T-helper 22 cell (primary cell): ENCODE measurements at places on chromosomes 4 and X.

- no peak for DNase-seq
Measured at GRCh38 chr4:154186888-154187287, 304.7 kb downstream of the DCHS2 start.

GRCh38 chr4:128227991-128228571, 59.5 kb downstream of the PGRMC2 start:
- no peak for DNase-seq

GRCh38 chr4:183838987-183839712, 66.0 kb upstream of the STOX2 start:
- DNase-seq: no peak

DNA sequence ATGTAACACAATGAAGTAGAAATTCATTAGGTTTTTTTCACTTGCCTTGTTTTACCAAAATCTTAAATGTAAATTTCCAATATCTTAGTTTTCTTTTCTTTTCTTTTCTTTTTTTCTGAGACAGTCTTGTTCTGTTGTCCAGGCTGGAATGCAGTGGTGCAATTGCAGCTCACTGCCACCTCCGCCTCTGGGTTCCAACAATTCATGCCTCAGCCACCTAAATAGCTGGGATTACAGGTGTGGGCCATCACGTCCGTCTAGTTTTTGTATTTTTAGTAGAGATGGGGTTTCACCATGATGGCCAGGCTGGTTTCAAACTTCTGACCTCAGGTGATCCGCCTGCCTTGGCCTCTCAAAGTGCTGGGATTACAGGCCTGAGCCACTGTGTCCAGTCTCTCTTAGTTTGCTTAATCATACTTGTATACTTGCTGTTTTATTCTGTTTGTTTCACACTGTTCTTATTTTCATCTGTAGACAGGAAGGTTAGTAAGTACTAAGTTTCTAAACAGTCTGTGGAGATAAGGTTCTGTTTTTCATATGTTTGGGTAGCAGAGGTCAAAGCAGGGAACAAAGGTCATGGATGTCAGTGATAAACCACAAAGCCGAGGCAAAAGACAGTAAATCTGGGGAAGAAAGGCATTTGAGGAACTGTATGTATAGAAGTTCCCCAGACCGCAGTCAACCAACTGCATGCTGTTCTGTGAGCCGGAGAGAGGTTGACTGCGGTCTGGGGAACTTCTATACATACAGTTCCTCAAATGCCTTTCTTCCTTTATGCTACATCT, 129.1 kb downstream of the CBR4 start:
- DNase-seq: no peak

DNA sequence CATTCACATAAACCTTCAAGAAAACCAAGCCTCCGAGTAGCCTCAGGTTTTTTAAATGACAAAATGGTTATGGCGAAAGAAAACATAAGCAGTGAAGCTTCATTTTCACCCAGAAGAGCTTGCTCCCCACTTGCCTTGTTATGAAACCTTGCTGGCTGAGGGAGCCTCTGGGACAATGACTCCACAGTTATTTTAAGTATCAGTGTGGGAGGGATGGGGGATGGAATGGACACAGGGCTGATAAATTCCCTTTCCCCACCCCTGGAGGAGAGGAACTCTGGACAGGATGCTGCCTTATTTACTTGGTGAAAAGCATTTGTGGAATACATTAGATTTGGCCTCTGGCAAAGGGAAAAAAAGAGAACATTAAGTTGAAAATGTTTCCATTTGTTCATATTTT, 220.7 kb upstream of the CNKSR2 start:
- no peak for DNase-seq

- DNase-seq: no peak
Measured at GRCh38 chrX:110338935-110339334, 19.7 kb upstream of the RTL9 start.

GRCh38 chrX:119325456-119325855, 73.7 kb upstream of the SLC25A43 start:
- DNase-seq: no peak

DNA sequence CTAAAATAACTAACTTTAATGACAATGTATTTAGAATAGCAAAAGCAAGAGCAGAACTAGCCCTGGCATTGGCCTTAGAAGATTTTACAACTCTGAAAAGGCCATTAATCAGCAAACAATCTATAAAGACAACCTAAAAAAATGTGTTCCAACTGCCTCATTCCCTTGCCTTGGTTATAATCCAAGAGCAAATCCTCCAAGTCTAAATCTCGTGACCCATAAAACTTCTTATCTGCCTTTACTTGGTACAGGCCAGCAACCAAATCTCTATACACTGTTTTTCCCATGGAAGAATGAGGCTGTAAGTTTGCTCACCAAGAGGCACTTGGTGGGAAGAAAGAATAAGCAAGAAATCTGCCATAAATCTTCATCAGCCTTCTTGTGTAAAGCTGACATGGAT, 175.3 kb upstream of the MID1 start:
- no peak for DNase-seq

- DNase-seq: no peak
Measured at GRCh38 chr4:158856852-158857251, 88.0 kb downstream of the FNIP2 start.

GRCh38 chr4:42628740-42629139, 28.2 kb downstream of the ATP8A1 start:
- DNase-seq: no peak

DNA sequence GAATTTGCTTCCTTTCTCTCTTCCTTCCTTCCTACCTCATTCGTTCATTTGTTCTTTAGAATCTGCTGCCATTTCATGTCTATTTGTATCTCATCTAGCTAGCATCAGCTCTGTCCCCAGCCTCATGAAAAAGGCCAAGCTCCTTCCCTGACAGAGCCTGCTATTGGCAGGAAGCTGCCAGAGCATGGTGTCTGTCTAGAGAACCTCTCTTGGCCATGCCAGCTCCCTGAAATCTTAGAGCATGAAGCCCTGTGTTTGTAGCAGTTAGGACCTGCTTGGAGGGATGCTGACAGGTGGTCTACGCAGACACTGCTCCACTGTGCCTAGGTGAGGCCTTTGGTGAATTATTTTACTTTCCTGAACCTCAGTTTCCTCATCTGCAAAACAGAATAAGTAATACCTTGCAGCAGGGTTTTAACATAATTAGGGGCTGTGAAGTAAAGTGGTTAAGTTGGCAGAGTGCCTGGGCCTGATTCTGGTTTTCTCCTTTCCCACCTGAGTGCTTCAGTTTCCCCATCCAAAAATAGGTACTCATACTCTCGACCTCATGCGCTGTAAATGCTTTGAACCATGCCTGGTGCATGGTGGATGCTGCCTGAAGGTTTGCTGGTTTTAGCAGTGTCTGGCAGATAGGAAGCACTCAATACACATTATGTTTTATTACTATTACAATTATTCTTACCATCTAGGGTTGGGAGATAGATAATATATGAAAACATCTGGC, 4.7 kb downstream of the PTTG2 start:
- no peak for DNase-seq

DNA sequence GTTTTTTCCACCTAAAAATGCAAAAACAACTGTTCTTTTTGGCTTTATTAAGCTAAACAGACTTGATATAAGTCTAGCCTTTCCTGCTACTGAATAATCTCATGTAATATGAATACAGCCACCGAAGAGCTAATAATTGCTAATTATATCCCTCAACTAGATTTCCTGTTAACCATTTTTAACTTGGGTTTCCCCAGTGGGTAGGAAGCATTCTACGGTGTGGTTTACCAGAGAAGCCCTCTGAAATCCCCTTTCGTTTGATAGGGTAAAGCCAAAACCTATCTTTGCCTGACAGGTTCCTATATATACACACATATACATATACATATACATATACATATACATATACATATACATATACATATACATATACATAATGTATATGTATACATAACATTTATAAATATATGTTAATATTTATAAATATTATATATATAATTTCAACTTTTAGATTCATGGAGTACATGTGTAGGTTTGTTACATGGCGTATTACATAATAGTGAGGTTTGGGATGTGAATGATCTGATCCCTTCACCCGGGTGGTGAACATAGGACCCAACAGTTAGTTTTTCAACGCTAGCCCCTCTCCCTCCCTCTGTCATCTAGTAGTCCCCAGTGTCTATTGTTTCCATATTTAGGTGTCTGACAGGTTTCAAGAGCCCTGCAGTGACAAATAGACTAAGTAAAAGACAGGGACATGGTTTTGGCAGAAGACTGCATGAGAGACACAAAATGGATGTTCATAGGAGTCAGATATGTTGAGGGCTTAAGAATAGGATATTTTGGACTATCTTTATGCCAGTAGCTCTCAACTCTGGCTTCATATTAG, 62.4 kb downstream of the ATXN3L start:
- DNase-seq: no peak

DNA sequence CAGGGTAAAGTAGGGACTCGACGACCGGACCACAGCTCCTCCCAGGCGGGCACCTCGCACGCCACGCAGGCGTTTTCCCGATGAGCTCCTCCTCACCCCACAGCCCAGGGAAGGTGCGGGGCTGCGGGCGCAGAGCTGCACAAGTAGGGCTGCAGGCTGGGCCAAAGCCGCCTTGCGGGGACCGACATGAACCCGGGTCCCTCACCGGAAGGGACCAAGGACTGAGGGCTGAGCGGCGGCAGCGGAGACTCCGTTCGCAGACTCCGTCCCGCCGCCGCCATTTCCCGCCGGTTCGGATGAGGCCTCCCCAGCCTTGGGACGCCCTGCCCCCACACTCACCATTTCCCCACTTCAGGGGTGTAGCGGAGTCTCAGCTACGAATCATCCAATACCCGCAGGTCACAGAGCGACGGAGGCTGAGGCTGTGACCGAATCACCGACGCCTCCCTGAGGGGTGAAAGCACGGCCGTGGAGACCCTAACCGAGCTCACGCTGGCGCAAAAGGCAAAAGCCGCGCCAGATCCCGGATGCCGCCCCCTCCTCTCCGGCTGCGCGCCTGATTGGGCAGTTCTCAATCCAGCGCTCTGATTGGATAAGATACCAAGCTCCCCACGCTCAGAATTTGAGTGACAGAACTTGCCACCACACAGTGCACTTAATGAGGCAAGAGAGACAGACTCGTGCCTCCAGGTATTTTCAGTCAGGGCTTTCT, at the start of gene ZNF732:
ZNF732 (minus strand) TSS at position 506 of the 712 bp plus-strand sequence; CDS start at position 342, 164 bp downstream.
- no peak for DNase-seq

DNA sequence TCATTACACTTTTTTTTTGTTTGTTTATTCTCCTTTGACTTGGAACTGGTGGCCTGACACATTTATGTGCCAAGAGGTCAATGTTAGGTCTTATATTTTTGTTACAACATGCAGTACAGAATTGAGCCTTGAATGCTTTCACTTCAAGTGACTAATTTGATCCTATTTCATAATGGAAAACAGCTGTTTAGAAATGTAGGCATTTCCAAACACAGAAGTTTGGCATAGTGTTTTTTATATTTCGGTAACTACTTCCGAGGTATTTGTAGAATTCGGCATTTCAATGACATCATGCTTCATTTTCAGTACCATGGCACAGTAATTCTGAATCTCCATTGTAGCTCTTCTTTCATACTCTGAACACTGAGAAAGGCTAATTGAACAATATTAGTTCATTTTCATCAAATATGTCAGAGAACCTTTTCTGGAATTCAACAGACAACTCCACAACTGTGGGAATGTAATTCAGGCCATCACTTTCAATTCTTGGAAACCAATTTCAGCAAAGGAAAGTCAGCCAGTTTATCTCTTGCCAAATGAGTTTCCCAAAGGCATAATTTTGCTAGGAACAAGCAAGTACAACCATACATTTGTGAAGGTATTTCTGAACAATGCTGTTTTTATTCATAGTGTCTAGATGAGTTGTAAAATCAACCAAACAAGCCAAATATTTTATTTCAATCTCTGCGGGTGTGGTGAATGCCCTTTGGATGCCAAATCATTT, 11.4 kb downstream of the FAM120C start:
- no peak for DNase-seq

DNA sequence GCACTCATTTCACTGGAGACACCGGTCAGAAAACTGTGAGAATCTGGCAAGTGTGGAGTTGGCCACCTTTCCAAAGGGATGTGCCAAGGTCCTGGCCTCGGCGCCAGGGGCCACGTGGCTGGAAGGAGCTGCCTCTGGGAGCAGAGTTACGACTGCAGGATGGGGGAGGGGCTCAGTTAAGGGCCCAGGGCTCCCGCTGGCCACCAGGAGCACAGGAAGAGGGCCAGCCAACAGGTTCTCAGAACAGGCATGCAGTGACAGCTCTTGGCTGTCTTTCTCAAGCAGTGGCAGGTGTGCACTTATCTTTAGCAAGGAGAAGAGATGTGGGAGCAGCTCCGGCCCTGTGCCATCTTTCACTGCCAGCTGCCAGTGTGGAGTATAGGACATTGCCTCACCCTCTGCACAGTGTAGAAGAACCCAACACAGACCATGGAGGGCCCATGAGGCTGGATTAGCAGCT, 115.9 kb upstream of the RBPJ start:
- no peak for DNase-seq

GRCh38 chr4:36385951-36386571, 104.6 kb downstream of the DTHD1 start:
- peak; percentile 28 for DNase-seq

DNA sequence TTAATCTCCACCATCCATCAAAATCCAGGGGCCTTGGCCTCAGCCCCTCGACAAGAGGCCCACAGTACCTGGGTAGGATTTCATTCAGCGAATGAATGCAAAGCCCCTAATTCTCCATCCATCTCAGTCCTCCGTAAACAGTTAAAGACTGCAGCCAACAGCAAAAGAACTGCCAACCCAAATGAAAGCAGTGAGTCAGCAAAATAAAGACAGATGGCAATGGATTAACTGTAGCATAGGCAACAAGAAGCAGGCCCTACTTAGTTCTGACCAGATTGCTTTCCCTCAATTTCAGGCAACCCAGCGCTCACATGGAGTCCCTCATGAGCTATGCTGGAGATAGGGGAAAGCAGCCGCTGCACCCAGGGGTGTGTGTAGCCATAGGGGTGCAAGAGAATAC, 21.4 kb downstream of the PLAC1 start:
- no peak for DNase-seq

DNA sequence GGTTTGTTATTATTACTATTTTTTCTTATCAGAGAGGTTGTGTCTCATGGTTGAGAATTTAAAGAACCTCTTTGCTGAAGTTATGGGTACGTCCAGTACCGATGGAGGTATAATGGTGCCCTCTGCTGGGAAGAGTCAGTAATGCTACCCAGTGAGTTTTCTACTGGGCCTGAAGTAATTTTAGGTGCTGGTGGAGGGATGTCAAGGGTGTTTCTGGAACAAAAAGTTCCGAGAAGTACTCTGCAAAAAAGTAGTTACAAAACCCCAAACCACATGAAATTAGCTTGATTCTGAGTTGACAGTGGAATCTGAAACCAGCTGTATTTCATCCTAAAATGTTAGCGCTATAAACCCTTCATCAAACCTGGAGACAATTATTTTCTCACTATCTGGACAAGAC, 102.5 kb upstream of the MID1 start:
- DNase-seq: no peak

DNA sequence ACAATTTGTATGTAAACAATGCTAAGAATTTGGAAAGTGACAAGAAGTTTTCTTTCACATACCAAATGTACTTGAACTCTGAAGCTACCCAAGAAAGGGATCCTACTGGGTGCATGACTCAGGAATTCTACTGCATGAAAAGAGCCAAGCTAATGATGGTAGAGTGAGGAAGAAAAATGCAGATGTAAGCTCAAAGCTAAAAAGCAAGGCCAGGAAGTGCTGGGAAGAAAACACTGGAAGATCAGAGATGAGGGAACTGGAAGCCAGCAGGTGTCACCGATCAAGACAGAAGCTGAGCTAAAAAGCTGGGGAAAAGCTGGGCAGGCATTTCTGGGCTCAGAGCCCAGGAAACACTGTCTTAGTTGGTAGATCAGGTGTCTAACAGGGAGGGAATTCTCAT, 449.1 kb downstream of the NKX6-1 start:
- DNase-seq: no peak
